Glutamatergic neuron (in vitro differentiated cells): ENCODE measurements at places on chromosomes 13 and 19.

DNA sequence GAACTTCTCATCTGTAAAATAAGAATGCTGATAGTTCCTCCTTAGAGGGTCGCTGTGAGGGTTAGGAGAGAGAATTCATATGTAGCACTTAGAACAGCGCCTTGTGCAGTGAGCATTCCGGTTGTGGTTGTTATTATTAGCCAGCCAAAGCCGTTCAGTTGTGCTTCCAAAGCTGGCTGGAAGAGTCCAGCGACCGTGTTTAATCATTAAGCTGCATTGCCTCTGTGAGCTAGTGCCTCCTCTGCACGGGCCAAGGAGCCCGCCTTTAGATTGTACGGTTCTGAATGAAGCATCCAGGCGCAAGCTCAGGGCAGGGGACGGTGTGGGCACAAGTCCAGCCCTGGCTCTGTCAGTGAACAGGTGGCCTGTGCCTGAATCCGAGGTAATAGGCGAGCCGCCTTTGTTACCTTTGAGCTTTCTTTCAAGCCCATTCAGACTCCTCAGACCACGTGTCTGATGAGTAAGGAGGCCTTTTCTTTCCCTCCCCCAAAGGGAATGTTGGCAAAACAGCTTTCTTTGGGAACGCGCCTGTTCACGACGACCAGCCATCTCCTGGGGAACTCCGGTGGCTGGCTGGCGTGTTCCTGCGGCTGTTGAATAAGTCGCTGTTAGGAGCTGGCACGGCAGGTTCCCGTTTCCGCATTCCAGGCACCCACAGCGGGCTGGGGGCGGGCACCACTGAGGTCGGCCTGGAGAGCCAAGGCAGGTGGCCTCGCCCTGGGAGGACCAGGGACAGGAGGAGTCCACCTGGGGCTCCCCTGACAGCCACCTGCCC is 25.1 kb downstream of the SIPA1L3 start:
- H3K4me3 ChIP-seq = peak overlapping the region; percentile 57
- peaks cover 23% of the 10 kb centered on the region for H3K36me3 ChIP-seq
- H3K4me1 ChIP-seq = peaks cover 46% of the 10 kb centered on the region
- peak; percentile 34 for DNase-seq
- H3K27me3 ChIP-seq = peaks cover 11% of the 10 kb centered on the region

DNA sequence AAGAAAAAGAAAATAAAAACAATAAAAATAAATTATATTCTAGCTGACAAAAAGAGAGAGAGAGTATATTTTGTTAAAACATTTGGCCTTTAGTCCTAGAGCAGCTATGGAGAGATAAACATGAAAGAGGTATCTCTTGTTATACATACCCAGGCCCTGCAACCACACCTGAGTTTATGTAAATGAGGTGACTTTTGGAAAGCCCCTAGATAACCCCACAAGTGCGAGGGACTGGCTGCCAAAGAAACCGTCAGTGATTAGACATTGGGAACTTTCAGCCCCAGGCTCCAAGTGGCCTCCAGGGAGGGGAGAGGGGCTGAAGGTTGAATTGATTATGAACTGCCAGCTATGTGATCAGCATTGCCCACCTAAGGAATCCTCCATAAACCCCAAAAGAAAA is 2.1 kb upstream of the NLRP7 start:
- H3K27me3 ChIP-seq = peaks cover 1% of the 10 kb centered on the region
- H3K36me3 ChIP-seq = no peaks in the 10 kb centered on the region
- DNase-seq = no peak
- no peak overlapping the region for H3K27ac ChIP-seq
- H3K4me3 ChIP-seq = no peak overlapping the region

GRCh38 chr19:29122185-29122584 is 90.8 kb downstream of the UQCRFS1 start:
- H3K27me3 ChIP-seq = peaks cover 18% of the 10 kb centered on the region
- H3K27ac ChIP-seq = peak overlapping the region; percentile 59
- DNase-seq = no peak
- peaks cover 22% of the 10 kb centered on the region for H3K36me3 ChIP-seq
- peaks cover 31% of the 10 kb centered on the region for H3K4me1 ChIP-seq

DNA sequence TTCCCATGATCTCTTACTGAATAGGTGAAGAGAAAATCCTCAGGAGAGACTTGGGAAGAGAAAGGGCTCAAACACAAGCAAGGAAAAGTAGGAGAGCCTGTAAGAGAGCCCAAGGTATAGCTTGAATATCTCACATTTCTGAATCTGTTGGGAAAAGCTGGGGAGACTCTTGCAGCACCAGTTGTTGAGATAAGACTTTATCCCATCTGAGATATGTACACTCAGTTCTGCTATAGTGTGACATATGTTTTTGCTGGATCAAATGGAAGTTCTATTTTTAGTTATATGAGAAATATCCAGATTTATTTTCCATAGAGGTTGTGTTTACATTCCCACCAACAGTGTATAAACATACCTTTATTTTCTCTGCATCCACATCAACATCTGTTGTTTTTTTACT is 246.1 kb downstream of the NDFIP2 start:
- H3K27ac ChIP-seq = no peak overlapping the region
- no peak for DNase-seq
- H3K4me1 ChIP-seq = no peaks in the 10 kb centered on the region
- peaks cover 2% of the 10 kb centered on the region for H3K27me3 ChIP-seq

GRCh38 chr13:112061367-112062061 is 5.4 kb upstream of the SOX1 start:
- peak overlapping the region; percentile 69 for H3K4me3 ChIP-seq
- peaks cover 6% of the 10 kb centered on the region for H3K4me1 ChIP-seq

DNA sequence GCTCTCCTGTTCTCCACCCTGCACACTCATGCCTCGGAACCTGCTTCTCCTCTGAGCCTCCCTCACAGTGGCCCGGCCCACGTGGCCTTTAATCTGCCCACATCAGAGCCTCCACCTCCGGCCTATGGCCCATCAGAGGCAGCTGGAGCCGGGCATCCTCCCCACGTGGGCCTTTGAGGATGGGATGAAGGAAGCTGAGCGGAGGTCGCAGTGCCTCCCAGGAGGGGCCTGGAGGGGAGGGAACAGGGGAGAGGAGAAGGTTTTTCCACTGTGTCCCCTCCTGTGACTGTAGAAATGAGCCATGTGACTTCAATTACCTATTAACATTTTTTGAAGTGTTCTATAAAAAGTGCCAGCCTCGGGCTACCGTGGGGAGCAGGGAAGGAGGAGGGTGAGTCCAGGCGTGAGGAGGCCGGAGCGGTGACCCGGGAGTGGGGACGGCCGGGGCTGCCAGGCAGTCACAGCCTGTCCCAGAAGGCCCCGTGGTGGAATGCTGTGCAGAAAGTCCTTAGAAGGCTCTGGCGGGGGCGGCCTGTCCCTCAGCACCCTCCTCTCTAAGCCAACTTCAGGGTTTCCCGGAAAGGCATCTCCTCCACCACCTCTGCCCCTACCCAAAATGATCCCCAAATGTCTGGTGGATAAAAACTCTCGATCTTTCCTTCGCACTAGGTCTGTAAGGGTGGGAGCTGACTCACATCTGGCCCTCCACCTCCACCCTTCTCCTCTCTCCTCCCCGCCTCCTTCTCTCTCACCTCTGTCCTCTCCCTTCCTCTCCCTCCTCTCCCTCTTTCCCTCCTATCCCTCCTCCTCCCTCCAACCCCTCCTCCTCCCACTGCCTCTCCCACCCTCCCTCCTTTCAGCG is 24.8 kb upstream of the SLC1A5 start:
- no peak overlapping the region for H3K27ac ChIP-seq
- DNase-seq = no peak
- peaks cover 2% of the 10 kb centered on the region for H3K27me3 ChIP-seq
- no peak overlapping the region for H3K4me3 ChIP-seq

DNA sequence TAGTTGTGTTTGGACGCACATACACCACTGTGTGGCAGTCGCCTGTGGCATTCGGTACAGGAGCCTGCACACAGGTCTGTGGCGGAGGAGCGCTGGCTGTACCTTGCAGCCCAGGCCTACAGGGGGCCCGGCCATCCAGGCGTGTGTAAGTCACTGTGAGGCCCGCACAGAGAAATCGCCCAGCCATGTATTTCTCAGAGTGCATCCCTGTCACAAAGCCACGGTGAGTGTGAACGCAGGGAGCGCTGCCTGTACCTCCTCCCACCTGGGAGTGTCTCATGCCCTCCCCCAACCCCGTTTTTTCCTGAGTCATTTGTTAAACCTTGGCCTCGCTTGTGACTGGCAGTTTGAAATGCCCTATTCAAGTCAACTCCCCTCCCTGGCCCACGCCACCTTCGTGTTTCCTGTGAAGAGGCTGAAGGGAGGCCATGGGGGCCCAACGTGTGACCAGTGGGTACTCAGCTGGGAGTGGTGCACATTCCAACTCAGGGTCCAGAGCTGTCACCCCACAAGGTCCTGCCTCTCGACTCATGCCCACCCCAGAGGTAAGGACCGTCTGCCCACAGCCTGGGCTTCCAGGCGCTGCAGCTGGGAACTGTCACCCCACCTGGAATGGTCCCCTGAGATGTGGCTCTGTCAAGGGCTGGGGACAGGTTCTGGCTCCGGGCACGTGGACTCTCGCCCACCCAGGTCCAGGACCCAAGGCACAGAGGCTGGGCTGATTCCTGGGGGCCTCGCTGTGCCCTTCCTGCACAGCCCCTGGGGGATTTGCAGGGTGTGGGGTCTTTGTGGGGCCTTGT is 11.6 kb upstream of the RASA3 start:
- no peaks in the 10 kb centered on the region for H3K36me3 ChIP-seq
- H3K4me3 ChIP-seq = no peak overlapping the region
- no peak overlapping the region for H3K27ac ChIP-seq
- H3K27me3 ChIP-seq = peaks cover 5% of the 10 kb centered on the region
